ENCODE measurements at places on chromosomes 7 and 10.

DNA sequence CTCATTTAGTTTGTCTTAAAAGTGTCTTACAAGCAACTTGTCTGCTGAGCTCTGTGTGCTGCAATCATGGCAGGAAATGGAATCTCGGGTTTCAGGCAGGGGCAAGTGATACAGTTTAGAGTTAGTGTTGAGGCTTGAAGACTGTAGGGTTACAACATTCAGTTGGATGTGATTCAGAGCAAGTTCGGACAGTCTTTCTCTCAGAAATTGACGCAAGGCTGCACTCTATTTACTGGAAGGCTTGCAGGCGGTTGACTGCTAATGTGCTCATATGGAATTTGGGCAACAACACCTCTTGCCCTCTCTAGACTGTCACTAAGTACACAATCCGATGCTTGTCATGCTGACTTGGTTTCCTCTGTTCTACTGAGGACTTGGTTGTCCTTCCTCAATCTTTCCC lies 161.7 kb upstream of the BMPER start:
- DNase-seq = no peak

DNA sequence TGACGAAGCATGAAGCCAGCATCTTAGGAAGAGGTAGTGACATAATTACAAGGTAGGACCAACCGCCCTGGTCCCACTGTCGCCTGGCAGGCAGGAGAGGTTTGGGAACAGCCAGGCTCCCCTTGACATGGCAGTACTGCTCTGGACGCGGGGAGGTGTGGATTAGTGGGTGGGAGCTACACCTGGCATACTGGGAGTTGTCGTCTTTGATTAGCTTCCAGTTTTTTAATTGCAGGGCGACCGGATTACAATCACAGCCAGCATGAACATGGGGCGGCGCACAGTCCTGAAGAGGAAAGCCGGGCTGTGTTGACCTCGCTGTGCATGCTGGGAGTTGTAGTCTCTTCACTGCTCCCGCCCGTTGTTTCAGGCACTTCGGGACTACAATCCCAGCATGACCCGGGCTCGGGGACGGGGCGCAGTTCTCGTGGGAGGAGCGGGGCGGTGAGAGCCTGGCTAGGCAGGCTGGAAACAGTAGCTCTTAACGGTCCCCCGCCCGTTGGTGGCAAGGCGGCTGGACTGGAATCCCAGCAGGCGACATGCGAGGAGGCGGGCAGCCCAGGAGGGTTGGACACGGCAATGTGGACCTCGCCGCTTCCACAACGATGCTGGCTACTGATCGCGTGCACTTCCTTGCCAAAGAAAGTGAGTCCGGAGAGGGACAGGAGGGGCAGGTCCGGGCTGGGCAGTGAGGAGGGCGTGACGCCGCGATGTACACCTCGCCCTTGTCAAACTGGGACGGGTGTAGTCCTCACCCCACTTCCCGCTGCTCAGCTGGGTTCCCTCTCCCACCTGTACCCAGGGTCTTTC lies 98.0 kb upstream of the ZNF722 start:
- DNase-seq = peak; percentile 89

GRCh38 chr7:111104710-111105109 lies 13.8 kb downstream of the LRRN3 start:
- DNase-seq = no peak

GRCh38 chr7:26202019-26202990 lies 760 bp downstream of the CBX3 start:
- DNase-seq = no peak

DNA sequence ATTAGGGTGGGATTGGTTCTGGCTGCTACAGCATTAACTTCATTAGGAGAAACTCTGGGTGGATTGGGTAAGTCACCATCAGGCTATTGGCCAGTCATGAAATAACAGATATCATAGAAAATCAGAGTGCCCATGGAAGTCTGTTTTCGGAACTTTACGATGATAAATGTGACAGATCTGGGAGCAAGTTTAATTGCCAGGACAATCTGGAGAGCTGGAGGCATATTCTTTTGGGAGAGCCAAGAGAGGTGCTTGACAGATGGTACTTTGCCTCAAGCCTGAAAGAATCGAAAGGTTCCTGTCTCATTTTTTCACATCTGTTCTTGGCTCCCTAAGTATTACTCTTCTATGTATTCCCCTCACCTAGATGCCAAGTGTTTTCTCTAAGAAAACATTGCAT lies 369.9 kb downstream of the CNTNAP2 start:
- DNase-seq = no peak

GRCh38 chr7:98203261-98203963 lies 7.8 kb upstream of the BHLHA15 start:
- no peak for DNase-seq

GRCh38 chr7:3439333-3440030 lies 138.4 kb downstream of the SDK1 start:
- no peak for DNase-seq

DNA sequence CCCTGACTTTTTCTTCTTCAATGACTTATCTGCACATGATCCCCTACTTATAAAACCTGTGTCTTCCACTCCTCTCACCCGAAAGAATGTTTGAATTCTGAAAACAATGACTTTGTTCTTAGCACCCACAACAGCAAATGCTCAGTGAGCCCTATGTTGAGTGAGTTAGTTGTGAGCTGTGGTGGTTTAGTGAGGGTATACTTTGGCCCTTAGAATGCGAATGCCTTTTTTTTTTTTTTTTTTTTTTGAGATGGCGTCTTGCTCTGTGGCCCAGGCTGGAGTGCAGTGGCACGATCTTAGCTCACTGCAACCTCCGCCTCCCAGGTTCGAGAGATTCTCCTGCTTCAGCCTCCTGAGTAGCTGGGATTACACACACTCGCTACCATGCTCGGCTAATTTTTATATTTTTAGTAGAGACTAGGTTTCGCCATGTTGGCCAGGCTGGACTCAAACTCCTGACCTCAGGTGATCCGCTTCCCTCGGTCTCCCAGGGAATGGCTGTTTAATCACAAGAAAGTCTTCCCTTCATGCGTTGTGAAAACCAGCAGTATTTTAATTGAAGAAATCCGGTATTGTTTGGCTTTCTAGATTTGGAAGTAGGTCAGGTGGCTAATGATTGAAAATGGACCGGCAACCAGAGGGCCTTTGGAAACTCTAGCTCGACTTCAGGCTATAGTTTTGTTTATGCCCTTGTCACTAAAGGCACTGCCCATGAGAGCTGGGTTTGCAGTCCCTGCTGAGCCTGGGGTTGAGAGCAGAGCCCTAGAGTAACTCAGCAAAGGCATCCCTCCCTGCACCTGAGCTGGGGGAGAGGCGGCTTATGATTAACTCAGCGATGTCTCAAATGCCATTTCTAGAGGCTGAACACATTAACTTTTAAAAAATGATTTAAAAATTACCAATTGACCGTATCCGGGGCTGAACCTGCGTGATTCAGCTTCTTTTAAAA lies 41.3 kb downstream of the CUX1 start:
- DNase-seq = no peak

- no peak for DNase-seq
These were observed 126.5 kb downstream of the FANK1 start for GRCh38 chr10:126022841-126023240.

GRCh38 chr10:127968659-127969058 lies 61.8 kb downstream of the PTPRE start:
- no peak for DNase-seq

DNA sequence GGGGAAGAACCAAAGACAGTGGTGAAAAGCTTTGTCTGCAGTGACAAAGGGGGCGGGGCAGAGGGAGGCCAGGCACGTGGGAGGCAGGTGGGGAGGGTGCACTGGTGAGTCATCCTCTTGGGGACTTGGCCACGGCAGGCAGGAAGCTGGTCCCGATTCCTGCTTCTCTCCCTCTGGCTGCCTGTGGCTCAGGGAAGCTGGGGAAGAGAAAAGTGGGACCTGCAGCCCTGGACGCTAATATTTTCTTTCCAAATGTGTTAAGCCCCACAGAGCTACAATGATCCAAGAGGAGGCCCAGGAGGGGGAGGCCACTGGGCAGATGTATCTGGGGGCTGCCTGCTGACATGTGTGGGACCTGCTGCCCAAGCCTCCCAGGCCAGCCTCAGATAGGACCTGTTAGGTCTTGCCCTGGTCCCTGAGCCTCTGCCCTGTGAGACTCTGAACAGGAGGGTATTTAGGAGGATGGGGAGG lies 231.8 kb downstream of the KCNMA1 start:
- no peak for DNase-seq

GRCh38 chr7:28474640-28475039 lies 62.3 kb downstream of the CREB5 start:
- DNase-seq = no peak

- DNase-seq = no peak
These were observed 53.2 kb upstream of the CDK13 start for GRCh38 chr7:39896840-39897239.

DNA sequence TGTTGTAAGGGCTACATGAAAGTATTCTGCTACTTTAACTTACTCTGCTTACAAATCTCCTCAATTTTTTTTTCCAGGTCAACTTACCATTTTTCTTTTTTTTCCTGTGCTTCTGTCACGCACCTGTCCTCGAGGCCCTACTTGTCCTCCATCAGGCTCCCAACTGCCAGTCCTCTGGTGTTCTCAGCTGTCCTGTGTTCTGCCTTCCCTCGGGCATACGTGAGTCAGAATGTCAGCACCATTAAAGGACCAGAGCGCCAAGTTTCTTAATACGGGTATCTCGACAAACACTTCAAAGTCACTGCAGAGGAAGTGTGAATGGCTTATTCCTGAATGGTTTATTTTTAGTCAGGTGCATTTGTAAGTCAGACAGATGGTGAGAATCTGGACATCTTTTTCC lies at the start of gene TEX47:
Gene TEX47 (minus strand): TSS at position 185 of the 400 bp plus-strand sequence. CDS start 795 bp downstream, outside the sequence.
- no peak for DNase-seq

- DNase-seq = no peak
These were observed 12.7 kb downstream of the ZNF438 start for GRCh38 chr10:31018962-31019361.

GRCh38 chr10:93420091-93420490 lies 62.0 kb downstream of the MYOF start:
- no peak for DNase-seq

GRCh38 chr10:97090035-97090434 lies 95.7 kb downstream of the SLIT1 start:
- no peak for DNase-seq

GRCh38 chr10:55233090-55233489 lies 432.1 kb upstream of the PCDH15 start:
- DNase-seq = no peak

- DNase-seq = no peak
These were observed 35.8 kb downstream of the CHST15 start for GRCh38 chr10:124057601-124058000.

- no peak for DNase-seq
These were observed 25.1 kb downstream of the CRHR2 start for GRCh38 chr7:30657131-30657530.

GRCh38 chr10:99123851-99124250 lies 111.8 kb downstream of the HPSE2 start:
- DNase-seq = no peak

GRCh38 chr10:88791924-88792323 lies 10.6 kb upstream of the LIPM start:
- DNase-seq = no peak

DNA sequence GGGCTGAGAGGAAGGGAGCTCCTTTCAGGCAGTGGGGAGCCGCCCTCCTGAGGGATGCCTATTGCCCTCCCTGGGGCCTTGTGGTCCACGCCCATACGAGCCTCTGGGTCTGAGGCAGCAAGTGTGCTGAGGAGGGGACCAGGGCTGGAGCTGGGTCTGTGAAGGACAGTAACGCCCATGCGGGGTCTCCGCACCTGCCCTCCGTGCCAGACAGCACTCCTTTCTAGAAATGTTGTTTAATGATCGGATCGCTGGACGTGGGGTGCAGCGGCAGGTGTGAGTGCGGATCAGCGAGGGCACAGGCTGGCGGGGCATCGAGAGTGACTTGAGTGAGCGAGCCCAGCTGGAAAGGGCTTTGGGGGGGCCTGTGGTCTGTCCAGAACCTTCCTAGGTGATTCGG lies 70.1 kb downstream of the ELFN1 start:
- no peak for DNase-seq

DNA sequence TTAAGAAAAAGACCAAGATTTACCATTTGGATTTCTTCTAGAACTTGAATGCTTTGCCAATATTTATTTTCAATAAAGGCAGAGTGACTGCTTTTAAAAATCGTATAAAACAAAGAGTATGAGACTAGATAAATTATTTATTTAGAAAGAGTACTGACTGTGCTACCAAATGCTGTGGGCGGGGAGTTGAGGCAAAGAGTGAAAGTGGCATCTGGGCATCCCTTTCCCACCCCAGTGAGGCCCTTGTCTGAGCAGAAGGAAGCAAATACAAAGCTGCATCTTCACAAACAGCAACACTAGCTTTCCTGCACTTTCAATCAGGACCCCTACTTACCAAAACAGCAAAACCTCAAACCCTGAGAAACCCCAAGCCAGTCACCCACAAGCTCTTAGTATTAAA lies 34.9 kb downstream of the ITGB1 start:
- no peak for DNase-seq

DNA sequence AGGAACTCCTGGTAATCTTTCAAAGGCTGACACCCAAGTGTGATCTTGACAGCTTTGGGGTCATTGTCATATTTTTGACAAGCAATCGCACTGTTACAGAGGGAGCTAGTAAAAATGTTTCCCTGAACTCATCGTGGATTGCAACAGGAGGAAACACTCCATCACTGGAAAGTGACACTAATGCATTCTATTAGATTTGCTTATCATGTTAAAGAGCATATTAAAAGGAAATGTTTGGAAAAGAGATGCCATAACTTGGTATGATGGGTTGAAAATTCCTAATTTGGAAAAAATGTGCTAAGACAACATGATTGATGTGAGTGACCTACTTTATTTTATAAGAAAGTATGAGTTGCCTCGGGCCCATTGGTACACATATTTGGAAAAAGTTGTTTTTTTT lies 22.7 kb upstream of the EMX2 start:
- no peak for DNase-seq

- no peak for DNase-seq
These were observed 461.9 kb downstream of the PTPRN2 start for GRCh38 chr7:158125721-158126120.

DNA sequence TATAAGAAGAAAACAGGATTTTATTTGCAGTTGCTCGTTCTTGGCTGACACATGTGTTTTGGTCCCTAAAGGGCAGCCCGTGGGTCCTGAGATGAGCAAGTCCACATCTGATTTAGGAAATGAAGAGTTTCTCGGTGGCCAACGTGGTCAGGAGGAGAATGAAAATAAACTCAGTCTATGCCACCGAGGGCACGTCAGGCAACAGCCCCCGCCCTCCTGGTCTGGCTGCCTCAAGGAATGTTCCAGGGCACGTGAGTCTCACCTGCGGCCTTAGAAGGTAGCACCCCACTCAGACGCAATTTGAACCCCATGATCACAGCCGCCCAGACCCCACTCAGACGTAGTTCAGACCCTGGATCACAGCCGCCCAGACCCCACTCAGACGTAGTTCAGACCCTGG lies 197.2 kb downstream of the ADARB2 start:
- DNase-seq = no peak
